NCI-H69 (cell line): ENCODE measurements at places on chromosomes 1 and 21.

DNA sequence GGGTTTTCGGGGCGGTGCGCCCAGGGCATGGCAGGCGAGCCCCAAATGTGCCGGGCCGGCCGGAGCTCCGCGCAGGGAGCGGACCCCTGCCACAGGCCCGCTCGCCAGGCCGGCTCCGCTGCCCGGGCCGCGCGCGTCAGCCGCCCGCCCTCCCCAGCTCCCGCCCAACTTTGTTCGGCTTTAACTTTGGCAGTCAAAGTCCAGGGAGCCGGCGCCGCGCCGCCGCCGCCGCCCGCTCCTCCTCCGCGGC, 488 bp downstream of the SLC35D1 start:
- DNase-seq = peak; percentile 70

DNA sequence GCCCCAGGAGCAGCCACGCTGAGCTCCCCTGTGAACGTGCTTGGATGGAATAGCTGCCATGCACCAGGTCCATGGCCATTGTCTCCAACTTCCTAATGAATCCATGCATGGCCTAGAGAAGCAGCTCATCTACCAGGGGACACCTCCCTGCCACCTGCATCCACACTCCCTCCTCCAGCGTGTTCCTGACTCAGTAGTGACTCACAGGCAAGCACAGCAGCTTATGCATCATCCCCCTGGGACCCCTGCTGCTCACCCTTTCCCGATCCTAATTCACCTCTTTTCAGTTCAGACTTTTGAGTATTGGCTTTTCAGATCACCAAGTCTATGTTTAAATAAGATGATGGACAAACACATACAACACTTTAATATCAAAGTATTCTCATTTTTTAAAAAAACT, 39.9 kb upstream of the TADA1 start:
- no peak for DNase-seq

- DNase-seq = no peak
Observed at GRCh38 chr1:53581476-53581875, 122.3 kb downstream of the DMRTB1 start.

DNA sequence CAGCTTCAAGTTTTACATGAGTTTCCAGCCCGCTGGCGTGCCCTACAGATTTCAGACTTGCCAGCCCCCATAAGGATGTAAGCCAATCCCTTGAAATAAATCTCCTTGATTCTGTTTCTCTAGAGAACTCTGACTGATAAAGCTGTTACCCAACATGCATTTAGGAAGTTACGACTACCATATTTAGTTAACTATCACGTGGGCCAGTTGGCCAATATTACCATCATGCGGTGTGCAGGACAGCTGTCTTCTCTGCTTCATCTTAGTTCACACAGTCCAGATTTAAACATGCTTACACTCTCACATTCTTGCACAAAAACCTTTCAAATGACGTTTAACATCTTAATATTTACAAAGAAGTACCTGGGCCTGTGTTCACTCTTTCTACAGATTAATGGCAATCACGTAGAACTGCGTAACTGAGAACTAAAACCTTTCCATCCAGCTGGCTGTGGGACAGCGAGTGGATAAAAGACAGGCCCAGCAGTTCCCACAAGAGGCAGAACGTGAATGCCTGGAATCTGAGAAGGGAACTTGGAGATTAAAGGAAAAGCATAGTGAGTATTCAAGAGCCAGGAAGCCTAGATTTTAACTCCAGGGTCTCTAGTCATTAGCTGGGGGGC, 20.8 kb downstream of the FAM177B start:
- DNase-seq = no peak

GRCh38 chr21:32414579-32415358, 2.3 kb downstream of the EVA1C start:
- DNase-seq = peak; percentile 50

GRCh38 chr1:219958875-219959417, 30.6 kb upstream of the SLC30A10 start:
- DNase-seq = peak; percentile 53

GRCh38 chr1:83512373-83513193, 486.3 kb downstream of the TTLL7 start:
- DNase-seq = peak; percentile 68

GRCh38 chr1:245383396-245384330, 228.9 kb downstream of the KIF26B start:
- DNase-seq = no peak

DNA sequence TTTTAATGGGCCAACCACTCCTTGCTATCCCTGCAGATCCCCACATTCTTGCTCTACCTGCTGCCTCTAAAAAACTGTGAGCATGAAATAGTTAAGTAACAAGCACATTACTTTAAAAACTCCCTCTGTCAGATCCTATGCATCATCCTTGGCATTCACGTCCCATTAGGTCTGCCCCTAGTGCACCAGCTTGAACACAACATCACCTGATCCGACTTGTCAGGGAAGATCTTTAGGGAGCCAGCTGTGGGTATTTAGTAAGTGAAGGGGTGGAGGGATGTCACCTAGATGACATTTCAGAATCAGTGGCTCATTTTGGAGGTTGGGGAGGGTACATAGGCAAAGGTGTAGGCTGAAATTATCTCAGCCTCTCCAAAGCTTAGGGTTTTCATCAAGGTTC, 33.5 kb downstream of the RXRG start:
- no peak for DNase-seq

GRCh38 chr21:42781971-42782722, 97.2 kb downstream of the WDR4 start:
- DNase-seq = peak; percentile 82

DNA sequence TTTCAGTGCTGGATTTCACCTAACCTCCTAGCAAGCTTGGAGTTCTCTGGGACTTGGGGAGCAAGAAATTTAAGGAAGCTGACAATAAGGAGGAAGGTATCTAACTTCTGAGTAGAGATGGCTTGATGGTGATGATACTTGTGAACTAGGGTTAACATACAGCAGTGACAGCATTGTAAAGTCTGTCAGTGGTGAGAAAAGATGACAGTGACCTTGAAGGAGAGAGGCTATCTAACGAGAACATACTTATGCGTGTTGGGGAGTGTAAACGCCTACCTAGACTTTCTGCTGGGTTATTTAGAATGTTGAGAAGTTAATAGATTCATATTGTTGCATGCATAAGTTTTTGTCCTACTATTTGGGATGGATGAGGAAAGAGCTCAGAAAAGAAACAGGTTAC, 16.3 kb downstream of the POU2F1 start:
- no peak for DNase-seq

DNA sequence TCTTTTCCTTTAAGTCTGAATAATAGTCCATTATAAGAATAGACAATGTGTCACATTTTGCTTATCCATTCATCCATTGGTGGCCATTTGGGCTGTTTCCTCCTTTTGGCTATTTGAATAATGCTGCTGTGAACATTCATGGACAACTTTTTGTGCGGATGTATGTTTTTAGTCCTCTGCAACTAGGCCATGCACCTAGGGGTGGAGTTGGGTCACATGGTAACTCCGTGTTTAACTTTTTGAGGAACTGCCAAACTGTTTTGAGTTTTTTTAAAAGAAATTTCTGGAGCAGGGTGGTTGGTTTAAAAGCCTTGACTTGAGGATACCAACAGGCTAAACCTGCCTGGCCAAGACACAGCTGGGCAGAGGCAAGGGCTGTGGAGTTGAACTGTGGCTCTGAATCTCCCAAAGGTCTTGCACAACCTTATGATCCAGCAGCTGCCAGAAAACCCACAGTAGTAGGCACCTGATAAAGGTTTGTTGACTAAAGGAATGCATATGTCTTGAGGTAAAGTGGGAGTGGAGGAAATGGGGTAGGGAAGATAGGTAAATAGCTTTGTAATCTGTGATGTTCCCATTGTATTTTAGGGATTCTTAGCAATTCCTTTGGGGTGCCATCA, 5.6 kb upstream of the RPTN start:
- DNase-seq = no peak

- no peak for DNase-seq
Observed at GRCh38 chr1:114779722-114780121, 763 bp downstream of the SIKE1 start.

DNA sequence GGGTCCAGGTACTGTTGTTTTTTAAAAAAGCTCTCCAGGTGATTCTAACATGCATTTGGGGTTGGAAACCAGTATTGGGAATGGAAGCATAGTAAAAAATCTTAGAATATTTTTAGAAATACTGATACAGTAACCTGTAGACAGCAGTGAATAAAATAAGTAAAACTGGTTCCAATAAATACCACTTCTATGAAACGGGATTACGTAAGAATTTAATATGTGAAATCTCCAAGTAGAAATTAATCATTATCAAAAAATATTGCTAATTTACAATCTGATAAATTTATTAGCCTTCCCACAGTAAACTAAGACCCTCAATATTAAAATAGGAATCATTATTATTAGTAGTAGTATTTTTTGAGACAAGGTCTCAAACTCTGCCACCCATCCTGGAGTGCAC, 177.5 kb downstream of the COP1 start:
- DNase-seq = no peak

GRCh38 chr1:150507912-150508864, at the start of gene ECM1:
Gene ECM1 (plus strand): TSS chr1:150508109. CDS start chr1:150508210, 101 bp downstream.
- peak; percentile 83 for DNase-seq

DNA sequence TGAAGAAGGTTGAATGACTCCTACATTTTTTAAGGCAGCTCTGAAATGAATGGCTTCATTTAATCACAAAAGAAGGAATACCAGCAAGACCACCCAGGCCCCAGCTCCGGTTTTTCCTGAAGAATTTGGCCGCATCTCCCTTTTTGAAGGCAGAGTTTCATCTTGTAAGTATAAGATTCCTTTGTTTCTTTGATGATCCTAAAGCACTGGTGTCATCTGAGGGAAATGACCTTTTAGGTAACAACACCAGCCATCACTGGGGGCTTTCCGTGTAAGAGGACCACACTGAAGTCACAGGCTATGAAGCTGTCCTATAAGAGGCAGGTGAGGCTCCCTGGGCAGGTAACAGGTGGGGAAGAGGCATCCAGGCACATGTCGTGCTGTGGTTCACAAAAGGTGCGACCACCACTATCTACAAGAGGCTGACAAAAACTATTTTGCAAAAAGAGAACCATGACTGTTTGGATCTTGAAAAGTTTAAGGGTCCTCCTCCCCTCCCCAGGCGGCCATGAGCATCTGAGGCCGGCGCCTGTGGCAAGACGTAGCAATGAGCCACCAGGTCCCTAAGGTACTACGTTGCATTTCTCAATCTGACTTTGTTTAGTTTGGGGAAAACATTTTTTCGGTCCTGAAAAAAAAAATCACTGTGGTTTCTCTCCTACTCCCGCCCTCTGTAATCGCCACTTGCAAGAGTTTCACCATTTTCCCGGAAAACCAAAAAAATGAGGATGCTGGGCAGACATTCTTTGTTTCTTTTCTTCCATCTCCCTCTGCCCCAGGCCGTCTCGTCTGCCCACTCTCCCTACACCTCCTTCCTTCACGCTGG, 46.3 kb upstream of the IRF2BP2 start:
- DNase-seq = no peak

DNA sequence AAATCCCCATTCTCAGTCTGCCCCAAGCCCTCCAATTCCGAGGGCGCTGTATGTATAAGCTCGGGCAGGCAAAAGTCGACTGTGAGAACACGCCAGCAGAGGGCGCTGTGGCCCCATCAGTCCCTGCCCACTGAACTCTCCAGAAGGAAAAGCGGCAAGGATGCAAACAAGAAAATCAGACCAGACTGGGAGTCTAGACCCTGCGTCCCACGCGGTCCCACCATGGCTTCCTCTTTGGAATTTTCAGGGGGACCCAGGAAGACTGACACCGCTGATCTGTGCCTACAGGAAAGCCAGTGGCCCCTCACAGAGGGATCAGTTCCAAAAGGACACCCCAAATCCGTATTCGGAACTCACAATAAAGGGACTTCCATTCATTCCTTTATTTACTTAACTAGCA, 19.5 kb downstream of the TEX35 start:
- DNase-seq = peak; percentile 71

DNA sequence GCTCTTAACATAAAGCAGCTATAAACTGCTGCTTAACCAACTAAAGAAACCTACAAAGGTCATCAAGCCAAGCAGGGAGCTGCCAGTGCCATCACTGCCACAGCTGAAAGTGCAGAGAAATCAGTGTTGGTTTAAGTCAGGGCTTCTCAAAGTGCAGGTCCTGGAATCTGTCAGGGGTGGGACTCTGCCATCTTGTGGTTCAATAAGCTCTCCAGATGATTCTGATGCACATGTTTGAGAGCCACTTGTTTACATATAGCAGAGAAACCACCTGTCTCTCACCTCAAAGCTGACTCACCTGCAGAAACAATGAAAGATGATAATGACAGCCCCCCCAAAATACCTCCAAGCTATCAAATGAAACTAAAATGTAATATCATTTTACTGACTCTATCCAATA, 49.3 kb downstream of the SH3GLB1 start:
- peak; percentile 75 for DNase-seq

GRCh38 chr1:10808441-10808840, 12.0 kb upstream of the CASZ1 start:
- DNase-seq = no peak
